ENCODE measurements at places on chromosomes 16 and 17.

DNA sequence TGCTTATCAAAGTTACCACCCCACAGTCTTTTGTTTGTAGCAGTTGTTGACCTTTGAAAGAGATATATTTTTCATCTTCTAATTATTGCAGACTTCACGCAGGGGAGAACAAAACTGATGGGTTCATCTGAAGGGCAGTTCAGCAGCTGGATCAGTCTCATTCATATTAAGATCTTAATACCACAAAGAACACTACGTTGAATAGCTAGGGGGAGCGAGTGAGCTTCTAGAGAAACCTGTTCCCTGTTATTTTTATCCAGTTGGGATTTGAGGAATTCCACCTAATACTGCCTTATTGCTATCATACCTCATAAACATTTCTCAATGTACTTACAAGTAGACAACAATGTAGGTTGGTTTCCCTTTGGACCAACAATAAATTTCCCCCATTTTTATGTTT is 306.1 kb upstream of the KIF2B start:
- peak; percentile 42 for DNase-seq

DNA sequence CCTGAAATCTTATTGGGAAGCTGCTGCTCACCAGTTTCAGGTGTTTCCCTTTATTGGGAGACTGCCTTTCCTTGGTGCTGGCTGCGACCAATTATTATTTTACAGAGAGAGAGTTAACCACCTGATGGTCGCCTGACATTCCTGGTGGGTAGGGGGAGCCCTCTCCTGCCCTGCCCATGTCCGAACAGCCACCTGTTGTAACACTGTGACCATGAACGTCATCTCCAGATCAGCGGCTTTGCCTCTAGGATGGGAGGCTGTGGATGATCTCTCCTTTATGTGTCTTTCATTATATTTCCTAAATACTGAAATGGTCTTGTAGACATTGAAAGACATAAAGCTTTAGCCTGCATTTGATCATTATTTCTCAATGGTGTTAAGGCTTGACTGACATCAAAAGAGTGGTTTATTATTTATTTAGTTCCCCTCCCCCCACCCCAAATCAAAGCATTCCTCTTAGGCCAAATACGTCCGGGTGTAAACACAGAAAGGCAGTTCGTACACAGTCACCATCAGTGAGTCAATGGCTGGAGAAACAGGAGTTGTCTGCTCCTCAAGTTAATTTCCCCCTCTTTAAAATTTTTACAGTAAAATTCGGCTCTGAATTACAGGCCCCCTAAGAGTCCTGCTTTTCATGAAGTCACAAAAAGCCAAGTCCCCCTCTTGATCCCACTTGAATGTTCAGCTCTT is 57.8 kb upstream of the CACNG5 start:
- no peak for DNase-seq

DNA sequence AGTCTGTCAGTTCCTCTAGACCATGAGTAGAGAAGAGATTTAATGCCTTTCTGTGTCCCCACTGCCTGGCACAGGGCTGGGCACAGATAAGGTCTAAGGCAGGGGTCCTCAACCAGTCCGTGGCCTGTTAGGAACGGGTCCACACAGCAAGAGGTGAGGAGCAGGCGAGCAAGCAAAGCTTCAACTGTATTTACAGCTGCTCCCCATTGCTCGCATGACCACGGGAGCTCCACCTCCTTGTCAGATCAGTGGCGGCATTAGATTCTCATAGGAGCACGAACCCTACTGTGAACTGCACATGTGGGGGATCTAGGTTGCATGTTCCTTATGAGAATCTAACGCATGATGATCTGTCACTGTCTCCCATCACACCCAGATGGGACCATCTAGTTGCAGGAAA is 1.8 kb downstream of the B9D1 start:
- no peak for DNase-seq

- peak; percentile 27 for DNase-seq
These were observed 630.8 kb upstream of the KIF2B start for GRCh38 chr17:53191878-53192277.

DNA sequence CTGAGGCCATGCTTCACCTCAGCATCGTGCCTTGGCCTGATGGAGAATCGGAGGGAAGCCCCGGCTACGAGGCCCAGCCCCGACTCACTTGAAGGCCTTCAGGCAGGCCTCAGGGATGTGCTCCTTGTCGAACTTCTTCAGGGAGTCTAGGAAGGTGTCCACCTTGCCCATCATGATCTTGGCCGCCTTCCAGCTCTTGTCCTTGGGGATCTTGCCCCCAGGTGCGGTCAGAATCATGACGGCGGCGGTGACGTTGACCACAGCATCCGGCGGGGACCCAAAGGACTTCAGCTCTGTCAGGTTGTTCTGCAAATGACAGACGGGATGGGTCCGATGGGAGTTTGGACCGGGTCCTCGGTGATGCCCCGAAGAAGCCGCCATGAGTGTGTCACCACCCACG is 81.2 kb downstream of the PGS1 start:
- no peak for DNase-seq

GRCh38 chr16:77913738-77914253 is 108.6 kb upstream of the CLEC3A start:
- DNase-seq = no peak

DNA sequence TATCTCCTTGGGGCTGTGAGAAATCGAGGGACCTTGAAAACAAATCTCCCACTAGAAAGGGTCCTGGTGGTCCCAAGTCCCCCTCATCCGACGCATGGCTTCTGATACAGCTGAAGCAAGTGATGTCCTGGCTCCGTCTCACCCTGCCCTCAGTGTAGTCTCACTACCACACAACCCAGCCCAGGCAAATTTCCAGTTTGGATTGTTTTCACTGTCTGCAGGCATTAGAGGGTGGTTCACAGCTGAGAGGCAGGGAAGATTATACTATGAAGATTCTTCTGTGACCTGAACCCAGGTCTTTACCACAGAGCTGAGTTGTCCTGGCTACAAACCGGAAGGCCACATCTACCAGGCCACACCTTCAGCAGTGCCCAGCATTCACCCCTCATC is 17.7 kb downstream of the ZNHIT3 start:
- peak; percentile 9 for DNase-seq

Data from D341Med (cell line).